ENCODE measurements at places on chromosomes 4 and X. TPM values are rescaled to one million over a fixed set of nuclear protein-coding genes. Genes with fewer than 3 reads are reported as not detected.

The SMIM10 gene
- 0.51 TPM for total RNA-seq

The NUDT10 gene
- 4.1 TPM for total RNA-seq

The PABPC5 gene
- total RNA-seq = 1.5 TPM

The WDFY3 gene
- total RNA-seq = 94.8 TPM

GRCh38 chrX:71182871-71183270, 38.2 kb downstream of the NLGN3 start:
- peaks cover 3% of the 10 kb centered on the region for H3K27me3 ChIP-seq
- peak overlapping the region; percentile 97 for H3K27ac ChIP-seq
- peak overlapping the region; percentile 81 for H3K4me3 ChIP-seq
- no peaks in the 10 kb centered on the region for H3K36me3 ChIP-seq
- peaks cover 5% of the 10 kb centered on the region for H3K4me1 ChIP-seq
- no peak for DNase-seq

Measured in endothelial cell (in vitro differentiated cells).